ENCODE measurements at places on chromosomes 4 and X. TPM values are rescaled to one million over a fixed set of nuclear protein-coding genes. Genes with fewer than 3 reads are reported as not detected.

DNA sequence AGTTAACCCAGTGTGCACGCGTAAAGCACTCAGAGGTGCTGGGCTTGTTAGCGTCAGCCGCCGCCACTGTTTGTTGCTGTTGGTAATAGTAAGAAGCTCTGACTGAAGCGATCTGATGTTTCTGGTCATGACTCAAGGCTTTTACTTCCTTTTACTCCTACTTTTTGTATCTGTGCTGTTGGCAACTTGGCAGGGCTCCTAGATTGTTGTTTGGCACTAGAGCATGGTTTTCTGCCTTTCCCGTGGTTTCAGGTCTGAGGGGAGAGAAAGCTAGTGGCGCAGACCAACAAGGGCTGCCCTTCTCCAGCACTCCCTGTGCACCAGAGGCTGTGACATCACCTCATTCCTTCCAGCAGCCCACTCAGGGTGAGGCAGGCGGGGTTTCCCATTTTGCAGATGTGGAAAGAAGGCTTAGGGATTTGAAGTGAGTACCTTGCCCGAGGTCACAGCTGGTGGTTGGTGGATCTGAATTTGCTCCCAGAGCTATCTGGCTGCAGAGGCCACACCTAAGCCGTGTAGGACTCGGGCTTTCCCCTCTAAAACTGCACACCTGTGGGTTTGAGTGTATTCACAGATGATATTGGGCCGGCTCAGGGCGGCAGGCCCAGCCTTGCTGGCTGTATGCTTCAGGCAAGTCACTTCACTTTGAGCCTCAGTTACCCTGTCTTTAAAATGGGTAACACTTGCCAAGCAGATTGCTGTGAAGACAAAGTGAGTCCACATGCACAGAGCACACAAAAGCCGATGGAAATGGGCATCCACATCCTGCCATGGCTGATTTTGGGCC, 51.2 kb upstream of the TADA2B start:
- H3K4me1 ChIP-seq, result peaks cover 17% of the 10 kb centered on the region
- no peak overlapping the region for H3K4me3 ChIP-seq
- H3K36me3 ChIP-seq, result no peaks in the 10 kb centered on the region
- no peak for DNase-seq
- no peaks in the 10 kb centered on the region for H3K27me3 ChIP-seq

DNA sequence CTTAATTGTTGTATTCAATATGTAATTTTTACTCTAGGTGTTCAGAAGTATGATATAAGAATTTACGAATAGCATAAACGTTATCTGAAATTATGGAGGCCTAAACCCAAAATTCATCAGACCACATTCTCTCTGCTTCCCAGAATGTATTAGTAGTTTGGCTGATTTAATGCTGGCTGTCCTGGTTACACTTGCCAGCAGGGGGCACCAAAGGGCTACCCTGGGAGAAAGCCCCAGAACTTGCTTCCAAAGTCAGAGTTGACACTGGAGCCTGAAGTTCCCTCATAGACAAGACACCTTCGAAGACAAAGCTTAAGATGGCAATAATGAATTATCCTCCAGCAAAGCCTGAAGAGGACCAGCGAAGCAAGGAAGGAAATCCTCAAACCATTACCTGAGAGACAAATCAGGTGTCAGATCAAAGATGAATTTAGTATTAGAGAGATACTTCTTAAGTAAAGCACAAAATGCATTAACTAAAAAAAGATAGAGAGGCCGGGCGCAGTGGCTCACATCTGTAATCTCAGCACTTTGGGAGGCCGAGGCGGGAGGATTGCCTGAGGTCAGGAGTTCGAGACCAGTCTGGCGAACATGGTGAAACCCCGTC, 11.3 kb upstream of the ANOS1 start:
- H3K27me3 ChIP-seq, result peaks cover 5% of the 10 kb centered on the region
- DNase-seq, result peak; percentile 75
- no peaks in the 10 kb centered on the region for H3K36me3 ChIP-seq
- H3K4me3 ChIP-seq, result no peak overlapping the region
- no peak overlapping the region for H3K27ac ChIP-seq
- no peaks in the 10 kb centered on the region for H3K4me1 ChIP-seq

GRCh38 chr4:702618-703048, 3.0 kb upstream of the PCGF3 start:
- DNase-seq, result no peak
- H3K36me3 ChIP-seq, result no peaks in the 10 kb centered on the region
- no peaks in the 10 kb centered on the region for H3K27me3 ChIP-seq
- H3K27ac ChIP-seq, result no peak overlapping the region

DNA sequence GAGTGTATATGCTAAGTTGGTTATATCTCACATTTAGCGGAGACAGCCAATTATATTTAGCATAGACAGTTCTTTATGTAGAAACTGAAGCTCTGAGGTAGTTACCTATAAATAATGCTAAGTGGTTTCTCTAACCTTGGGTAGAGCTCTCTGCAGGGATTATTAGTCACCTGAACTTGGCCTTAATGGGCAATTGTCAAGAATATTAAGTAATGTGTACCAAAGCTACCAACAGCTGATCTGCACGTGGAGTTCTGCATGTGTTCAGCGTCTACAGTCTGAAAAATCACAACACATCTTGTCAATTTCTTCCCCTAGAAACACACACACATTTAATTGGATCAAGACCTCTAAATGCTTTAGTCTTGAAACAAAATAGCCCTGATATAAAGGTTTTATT, 740.6 kb upstream of the FAM241A start:
- no peaks in the 10 kb centered on the region for H3K36me3 ChIP-seq
- H3K27me3 ChIP-seq, result no peaks in the 10 kb centered on the region
- H3K4me3 ChIP-seq, result no peak overlapping the region

GRCh38 chr4:181562399-181562798, 680.8 kb upstream of the TENM3 start:
- no peak overlapping the region for H3K27ac ChIP-seq
- no peaks in the 10 kb centered on the region for H3K4me1 ChIP-seq
- DNase-seq, result no peak
- H3K27me3 ChIP-seq, result no peaks in the 10 kb centered on the region

AMTN gene
- not detected for total RNA-seq

- peaks cover 12% of the 10 kb centered on the region for H3K36me3 ChIP-seq
- H3K27ac ChIP-seq, result no peak overlapping the region
- H3K4me1 ChIP-seq, result peaks cover 3% of the 10 kb centered on the region
- no peaks in the 10 kb centered on the region for H3K27me3 ChIP-seq
Observed at GRCh38 chrX:18894156-18894555, 89.8 kb downstream of the PHKA2 start.

INTS12 gene
- total RNA-seq, result 20.3 TPM

DNA sequence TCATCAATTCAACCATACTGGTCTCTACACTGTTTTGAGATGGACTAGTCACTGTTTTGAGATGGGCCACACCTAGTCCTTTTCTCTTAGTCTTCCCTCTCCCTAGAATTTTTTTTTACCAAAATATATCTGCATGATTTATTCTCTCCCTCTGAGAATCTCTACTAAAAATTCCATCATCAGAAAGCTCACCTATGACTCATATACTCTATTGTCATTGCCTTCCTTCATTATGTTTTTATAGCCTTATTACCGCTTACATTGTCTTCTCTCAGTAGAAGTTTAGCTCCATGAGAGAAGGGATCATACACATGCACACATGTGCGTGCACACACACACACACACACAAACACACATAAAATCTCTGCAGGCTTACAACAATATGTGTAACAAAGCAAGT, 303.6 kb downstream of the PCDH10 start:
- H3K27ac ChIP-seq, result no peak overlapping the region
- no peak for DNase-seq
- no peaks in the 10 kb centered on the region for H3K36me3 ChIP-seq
- no peak overlapping the region for H3K4me3 ChIP-seq

STPG2 gene
- 0.47 TPM for total RNA-seq

DNA sequence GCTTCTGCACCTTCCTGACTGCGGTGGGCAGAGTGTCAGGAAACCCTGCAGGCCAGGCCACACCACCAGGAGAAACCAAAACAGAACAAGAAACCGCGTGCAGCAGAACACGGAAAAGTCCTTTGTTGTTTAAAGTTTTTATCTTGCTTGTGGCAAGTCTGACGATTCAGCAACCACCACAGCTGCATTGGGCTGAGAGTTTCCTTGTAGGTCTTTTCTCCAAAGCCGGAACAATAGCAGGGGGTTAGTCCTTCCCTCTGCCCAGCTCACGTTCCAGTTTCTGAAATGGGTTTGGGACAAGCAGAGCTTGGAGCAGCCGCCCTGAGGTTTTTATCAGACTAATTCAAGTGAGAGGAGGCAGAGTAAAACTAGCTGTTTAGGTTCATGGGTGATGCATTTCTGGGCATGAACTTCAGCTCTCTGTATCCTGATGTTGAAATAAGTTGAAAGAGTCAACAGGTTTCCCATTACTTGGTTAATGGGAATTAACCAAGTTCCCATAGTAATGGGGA, 216.9 kb downstream of the PTTG2 start:
- H3K4me3 ChIP-seq, result peak overlapping the region; percentile 84
- peak overlapping the region; percentile 91 for H3K27ac ChIP-seq
- no peaks in the 10 kb centered on the region for H3K27me3 ChIP-seq
- peaks cover 50% of the 10 kb centered on the region for H3K4me1 ChIP-seq

UBE2D3 gene
- total RNA-seq, result 385 TPM

DNA sequence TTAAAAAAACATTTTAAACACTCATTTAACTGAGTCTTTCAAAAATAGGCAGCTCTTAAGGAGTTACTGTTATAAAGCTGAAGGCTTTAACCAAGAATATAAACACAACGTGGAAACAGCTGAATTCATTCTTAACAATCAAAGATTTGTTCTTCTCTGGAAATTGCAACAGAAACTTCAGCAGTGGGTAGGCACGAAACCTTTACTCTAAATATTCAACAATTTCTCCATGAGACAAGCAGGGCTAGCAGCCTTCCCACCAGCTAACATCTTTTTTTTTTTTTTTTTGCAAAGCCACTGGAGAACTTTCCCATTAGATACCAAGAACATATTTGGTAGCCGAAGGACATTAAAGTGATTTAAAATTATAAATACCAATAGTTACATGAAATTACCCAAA, 78.2 kb upstream of the PRSS48 start:
- no peak for DNase-seq
- H3K27me3 ChIP-seq, result no peaks in the 10 kb centered on the region
- no peak overlapping the region for H3K27ac ChIP-seq
- no peak overlapping the region for H3K4me3 ChIP-seq
- no peaks in the 10 kb centered on the region for H3K36me3 ChIP-seq

APOOL gene
- total RNA-seq, result 12.0 TPM

- H3K4me3 ChIP-seq, result no peak overlapping the region
- no peak for DNase-seq
- H3K4me1 ChIP-seq, result no peaks in the 10 kb centered on the region
- H3K36me3 ChIP-seq, result no peaks in the 10 kb centered on the region
- H3K27me3 ChIP-seq, result no peaks in the 10 kb centered on the region
- no peak overlapping the region for H3K27ac ChIP-seq
Observed at GRCh38 chr4:104352211-104352610, 142.5 kb downstream of the CXXC4 start.

SMARCAD1 gene
- total RNA-seq, result 33.0 TPM

DNA sequence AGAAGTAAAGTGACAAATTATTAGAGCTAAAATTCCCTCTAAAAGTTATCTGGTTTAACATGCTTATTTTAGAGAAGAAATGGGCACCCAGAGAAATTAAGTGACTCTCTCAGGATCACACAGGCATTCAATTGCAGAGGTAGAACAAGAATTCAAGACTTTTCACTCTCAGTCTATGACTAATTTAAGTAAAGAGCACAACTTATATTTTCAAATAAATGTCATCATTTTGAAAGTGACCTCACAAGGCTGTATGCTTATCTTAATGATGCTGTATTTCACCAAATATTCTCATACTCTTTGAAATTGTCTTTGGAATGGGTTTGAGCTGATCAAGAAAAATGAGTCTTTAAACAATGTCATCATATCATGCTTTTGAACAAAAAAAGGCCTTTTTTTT, 15.3 kb downstream of the GPR174 start:
- no peaks in the 10 kb centered on the region for H3K36me3 ChIP-seq
- H3K27ac ChIP-seq, result peak overlapping the region; percentile 41
- H3K4me3 ChIP-seq, result peak overlapping the region; percentile 5
- peaks cover 51% of the 10 kb centered on the region for H3K4me1 ChIP-seq
- DNase-seq, result no peak

DNA sequence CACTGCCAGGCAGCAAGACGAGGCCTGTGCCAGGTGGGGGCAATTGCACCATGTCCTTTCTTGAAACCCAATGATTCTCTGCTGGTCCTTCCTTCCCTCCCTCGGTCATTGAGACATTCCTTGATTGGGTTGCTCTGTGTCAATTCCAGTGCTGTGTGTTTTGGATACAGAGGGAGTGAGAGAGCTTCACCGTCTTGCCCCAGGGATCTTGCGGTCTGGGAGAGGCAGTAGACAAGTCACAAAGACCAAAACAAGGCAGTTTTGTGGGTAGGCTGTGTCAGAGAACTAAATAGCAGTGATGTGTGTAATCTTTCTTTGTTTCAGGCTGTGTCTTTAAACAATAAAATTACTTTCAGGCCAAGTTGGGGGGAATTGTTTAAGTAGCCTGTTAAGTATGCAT, 38.8 kb upstream of the TADA2B start:
- DNase-seq, result no peak
- H3K27me3 ChIP-seq, result no peaks in the 10 kb centered on the region
- H3K27ac ChIP-seq, result no peak overlapping the region
- peaks cover 18% of the 10 kb centered on the region for H3K4me1 ChIP-seq
- no peak overlapping the region for H3K4me3 ChIP-seq

- no peak for DNase-seq
- no peak overlapping the region for H3K27ac ChIP-seq
- no peaks in the 10 kb centered on the region for H3K4me1 ChIP-seq
- no peak overlapping the region for H3K4me3 ChIP-seq
- H3K27me3 ChIP-seq, result no peaks in the 10 kb centered on the region
Observed at GRCh38 chrX:94058728-94059382, 384.8 kb downstream of the FAM133A start.

GRCh38 chr4:15963576-15963975, 601 bp upstream of the FGFBP2 start:
- peak; percentile 60 for DNase-seq
- H3K4me3 ChIP-seq, result peak overlapping the region; percentile 74

GRCh38 chr4:145716200-145716599, 36.3 kb downstream of the C4orf51 start:
- no peak for DNase-seq
- H3K27ac ChIP-seq, result no peak overlapping the region
- no peak overlapping the region for H3K4me3 ChIP-seq
- peaks cover 19% of the 10 kb centered on the region for H3K27me3 ChIP-seq

DNA sequence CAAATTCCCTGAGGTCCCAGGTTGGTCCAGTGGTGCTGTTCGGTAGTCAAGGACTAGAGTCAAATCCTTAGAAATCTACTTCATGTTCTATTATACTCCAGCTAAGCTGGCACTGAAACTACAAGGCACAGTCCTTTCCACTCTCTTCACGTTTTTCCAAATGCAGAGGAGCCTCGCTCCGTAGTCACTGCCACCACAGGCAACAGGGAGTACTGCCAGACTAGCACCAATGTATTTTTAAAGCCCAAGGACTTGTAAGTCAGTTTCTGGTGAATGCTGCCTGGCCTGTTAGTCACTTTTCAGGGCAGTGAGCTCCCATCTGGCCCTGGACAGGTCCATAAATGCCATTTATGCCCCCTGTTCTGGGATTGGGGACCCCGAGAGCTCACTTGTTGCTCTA, 323.5 kb downstream of the FAM47A start:
- no peak overlapping the region for H3K27ac ChIP-seq
- H3K27me3 ChIP-seq, result no peaks in the 10 kb centered on the region
- H3K4me3 ChIP-seq, result no peak overlapping the region
- no peak for DNase-seq

Data from naive thymus-derived CD8-positive, alpha-beta T cell (primary cell).